ENCODE measurements at places on chromosomes 16 and 17.

DNA sequence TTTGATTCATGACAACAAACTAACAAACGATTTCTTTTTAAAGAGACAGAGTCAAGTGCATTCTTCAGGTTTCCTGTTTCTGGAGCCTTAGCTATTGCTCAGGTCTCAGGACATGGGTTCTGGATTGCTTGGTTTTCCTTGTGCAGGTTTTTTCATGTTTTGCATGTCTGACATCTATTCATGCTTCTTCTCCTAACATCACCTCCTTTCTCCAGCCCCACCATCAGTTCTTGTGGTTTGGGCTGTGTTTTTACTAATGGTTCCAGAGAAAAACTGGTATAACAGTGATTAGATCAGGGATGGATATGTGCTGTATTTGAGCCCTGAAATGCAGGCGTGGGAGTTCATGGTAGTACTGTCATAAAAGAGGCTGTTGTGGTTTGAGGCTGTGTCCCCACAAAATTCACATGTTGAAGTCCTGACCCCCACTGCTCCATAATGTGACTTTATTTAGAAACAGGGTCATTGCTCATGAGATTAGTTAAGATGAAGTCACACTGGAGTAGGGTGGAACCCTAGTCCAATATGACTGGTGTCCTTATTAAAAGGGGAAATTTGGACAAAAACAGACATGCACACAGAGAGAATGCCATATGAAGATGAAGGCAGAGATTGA, 67.9 kb downstream of the IRX6 start:
- no peak for DNase-seq

DNA sequence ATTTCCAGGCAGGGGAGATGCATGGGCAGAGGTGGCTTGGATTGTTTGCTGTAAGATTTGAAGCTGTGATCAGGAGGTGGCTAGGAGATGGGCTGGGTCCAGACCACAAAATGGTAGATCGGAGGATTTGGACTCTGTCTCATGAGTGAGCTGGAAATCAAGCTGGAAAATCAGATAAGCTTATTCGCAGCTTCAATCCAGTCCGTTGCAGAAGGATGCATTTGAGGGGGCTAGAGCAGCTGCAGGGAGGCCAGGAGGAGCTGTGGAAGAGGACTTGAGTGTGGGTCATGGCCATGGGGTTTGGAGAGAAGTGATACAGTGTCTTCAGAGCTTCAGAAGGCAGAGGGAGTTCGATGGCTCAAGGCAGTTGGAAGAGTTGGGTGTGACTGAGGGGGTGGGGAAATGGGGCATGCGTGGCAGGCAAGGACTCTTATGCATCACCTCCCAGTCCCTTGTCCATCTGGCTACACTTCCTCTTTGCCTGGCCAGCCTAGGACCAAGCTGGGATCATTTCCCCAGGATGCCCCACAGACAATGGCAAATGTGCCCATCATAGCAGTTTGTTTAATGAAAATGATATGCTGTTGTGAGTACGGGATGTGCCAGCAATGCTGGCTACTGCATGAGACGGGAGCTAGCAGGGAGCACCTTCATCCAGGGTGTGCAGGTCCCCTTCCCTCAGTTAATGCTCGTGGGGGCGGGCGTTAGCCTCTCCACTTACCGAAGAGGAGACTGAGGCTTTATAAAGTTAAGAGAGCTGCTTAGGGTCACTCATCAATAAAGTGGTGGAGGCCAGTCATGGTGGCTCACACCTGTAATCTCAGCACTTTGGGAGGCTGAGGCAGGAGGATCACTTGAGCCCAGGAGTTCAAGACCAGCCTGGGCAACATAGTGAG, 20.6 kb downstream of the QPRT start:
- no peak for DNase-seq

DNA sequence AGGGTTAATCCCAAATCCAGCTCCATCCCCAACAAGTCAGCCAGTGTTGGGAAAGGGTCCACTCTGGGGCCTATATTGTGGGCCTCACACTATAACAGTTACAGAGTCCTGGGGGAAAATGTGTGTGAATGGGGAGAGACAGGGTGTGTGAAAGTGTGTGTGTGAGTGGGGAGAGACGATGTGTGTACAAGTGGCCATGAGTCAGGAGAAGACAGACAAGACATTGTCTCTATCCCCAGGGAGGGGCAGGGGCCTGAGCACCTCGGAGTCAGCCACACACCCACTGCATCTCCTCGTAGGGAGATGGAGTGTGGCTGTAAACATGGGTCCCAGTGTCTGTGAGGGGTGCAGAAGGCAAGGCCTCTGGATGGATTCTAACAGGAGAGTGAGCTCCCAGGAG, 2.9 kb downstream of the CRHR1 start:
- no peak for DNase-seq

DNA sequence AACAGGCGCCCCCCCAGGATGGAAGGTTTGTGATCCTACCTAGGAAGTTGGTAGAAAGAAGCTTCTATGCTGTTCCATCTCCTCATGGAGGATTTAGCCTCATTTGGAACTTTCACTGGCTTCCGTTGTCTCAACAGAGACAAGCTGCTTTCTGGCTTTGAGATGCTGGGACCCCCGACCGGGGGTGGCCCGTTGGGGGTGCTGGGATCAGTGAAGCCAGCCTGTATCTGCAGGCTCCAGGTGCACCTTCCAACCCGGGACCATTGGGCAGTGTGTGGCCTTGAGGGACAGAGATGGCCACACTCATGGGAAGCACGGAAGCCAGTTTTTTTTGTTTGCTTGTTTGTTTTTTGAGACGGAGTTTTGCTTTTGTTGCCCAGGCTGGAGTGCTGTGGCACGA, 15.4 kb downstream of the CIBAR2 start:
- DNase-seq = no peak

DNA sequence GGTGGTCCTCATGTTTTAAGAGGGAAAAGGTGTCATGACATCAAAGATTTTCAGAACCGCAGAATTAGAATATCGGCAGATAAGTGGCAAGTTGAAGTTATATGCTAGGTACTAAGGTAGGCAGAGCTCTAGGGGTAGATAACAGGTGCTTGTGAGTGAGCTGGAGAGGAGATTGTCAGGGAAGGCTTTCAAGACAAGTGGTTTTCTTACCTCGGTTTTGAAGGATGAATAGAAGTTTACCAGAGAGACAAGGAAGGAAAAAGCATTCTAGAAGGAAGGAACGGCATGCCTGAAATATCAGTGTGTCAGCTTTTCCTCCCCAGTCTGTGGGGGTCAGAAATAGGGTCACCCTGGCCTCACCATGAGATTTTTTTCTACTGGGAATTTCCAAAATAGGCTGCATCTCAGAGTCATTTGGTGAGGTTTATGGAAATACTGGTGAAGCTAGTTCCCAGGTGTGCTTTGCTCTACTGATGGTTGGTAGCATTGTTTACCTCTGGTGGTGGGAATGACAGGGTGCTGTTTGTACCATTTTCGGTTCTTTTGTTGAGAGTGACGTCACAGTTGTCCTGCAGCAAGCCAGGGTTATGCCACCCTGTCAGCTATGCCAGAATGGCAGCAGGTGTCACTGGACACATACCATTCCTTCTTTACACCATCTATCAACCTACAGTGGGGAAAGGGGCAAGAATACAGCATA, 112.5 kb downstream of the MSI2 start:
- no peak for DNase-seq

- no peak for DNase-seq
These were observed 76.7 kb downstream of the RNF213 start for GRCh38 chr17:80337195-80337895.

DNA sequence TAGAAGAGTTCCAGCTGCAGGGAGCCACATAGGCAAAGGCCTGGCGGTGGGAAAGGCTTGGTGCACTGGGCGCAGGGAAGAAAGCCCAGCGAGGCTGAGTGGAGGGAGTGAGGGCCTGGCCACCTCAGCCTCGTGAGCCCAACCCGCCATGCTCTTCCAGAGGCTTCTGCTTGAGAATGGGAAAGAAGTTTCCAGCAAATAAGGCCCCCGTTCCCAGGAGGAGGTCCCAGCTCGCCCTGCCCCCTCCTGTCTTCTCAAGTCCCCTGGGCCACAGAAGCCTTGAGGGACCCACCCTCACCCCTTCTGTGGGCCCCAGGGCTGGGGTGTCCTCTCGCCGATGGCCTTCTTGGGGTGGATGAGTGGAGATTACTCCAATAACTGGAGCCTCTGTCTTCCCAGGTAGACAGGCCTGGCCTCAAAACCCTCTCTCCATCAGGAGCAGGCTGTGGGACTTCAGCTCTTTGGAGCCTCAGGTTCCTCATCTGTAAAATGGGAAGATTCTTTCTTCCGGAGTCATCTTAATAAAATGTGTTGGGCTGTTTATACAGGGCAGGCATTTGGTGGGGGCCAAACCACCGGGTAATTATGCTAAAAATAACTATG, 933 bp upstream of the SNN start:
- DNase-seq = no peak

DNA sequence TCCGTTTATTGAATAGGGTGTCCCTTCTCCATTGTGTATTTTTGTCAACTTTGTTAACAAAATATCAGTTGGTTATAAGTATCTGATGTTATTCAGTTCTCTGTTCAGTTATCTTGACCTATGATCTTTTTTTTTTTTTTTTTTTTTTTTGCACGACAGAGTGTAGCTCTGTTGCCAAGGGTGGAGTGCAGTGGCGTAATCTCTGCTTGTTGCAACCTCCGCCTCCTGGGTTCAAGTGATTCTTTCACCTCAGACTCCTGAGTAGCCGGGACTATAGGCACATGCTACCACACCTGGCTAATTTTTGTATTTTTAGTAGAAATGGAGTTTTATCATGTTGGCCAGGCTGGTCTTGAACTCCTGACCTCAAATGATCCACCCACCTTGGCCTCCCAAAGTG, 215.8 kb downstream of the BCAS3 start:
- no peak for DNase-seq

DNA sequence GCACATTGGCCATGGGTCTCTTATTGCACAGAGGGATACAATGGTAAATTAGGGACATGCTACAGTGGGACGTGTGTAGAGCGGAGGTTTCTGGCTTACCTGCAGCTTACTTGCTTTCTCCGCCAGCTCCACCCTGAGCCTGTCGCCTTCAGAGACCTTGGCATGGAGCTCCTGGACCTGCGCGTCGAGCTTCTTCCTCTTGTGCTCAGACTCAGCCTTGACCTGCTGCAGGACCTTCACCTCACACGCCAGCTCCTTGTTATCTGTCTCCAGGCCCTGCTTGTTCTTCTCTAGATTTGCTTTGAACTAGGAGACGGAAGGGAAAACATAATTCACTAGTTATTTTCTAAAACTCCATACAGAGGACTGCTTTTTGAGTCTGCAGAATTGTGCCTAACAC, 63.5 kb downstream of the NDEL1 start:
- no peak for DNase-seq

DNA sequence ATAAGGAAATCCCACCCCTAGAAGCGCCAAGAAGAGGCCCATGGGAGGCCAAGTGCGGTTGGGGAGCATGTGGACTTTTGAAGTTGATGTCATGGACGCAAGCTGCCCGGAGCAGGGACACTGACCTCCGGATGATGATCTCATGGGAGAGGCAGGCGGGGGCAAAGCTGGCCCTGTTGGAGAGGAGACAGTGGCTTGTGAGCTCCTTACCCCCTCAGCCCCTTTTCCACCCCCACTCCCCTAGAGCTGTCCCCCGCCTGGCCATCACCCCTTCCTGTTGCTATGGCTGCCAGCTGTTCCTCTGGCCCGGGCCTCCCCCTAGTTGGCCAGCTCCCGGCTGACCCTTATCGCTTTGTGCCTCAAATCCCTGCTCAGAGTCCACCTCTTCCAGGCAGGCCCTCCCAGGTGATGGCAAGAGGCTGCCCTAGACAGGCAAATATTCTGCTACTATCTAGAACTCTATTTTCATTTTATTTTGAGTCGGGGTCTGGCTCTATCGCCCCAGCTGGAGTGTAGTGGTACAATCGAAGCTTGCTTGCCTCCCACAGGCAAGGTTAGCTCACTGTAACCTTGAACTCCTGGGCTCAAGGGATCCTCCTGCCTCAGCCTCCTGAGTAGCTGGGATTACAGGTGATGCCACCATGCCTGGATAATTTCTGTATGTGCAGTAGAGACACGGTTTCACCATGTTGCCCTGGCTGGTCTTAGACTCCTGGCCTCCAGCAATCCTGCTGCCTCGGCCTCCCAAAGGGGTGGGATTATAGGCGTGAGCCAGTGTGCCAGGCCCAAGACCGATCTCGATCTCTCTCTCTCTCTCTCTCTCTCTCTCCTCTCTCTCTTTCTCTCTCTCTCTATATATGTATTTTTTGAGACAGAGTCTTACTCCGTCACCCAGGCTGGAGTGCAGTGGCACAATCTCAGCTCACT, 6.6 kb downstream of the NOTUM start:
- DNase-seq = no peak

DNA sequence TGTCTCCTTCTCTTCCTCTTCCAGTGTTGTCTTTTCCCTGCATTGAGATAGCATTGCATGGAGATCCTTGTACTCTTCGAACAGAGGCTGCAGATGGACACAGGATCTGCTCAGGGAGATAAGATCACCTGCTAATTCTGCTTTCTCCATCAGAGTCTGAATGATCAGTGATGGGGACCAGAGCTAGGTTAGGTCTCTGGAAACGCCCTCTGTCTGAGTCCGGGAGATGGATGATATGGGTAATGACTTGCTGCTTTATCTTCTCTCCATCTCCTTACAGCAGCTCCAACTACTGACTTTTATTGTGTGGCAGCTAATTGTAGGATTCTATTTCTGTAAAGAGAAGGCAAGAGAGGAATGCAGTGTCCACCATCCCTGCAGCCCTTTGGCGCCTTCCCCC, 435.6 kb downstream of the WWOX start:
- no peak for DNase-seq

DNA sequence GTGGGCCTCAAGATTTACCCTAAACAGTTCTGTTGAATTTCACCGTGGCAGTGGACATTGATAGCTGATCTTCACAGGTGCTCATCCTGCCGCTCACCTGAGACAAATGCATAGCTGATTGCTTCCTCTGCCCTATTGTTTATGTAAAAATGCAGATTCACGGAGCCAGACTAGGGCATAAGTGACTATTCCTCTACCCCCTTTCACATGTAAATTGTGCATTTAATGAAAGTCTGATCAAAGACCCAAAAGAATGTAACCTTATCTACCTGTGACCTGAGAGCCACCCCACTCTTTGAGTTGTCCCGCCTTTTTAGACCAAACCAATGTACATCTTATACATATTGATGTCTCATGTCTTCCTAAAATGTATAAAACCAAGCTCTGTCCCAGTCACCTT, 312.4 kb upstream of the CDH5 start:
- DNase-seq = no peak

DNA sequence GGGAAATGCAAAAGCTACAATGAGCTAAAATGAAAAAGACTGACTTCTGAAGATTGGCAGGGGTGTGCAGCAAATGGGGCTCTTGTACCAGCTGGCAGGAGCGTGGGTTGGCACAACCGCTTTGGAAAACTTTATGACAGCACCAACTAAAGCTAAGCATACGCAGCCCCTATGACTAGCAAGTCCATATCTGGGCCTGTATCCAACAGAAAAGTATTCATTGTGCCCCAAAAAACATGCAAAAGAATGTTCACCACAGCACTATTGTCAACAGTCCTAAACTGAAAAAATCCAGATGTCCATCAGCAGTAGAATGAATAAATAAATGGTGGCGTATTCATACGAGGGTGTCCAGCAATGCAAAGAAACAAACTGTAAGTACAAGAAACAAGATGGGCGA, 22.6 kb upstream of the ITGA3 start:
- no peak for DNase-seq

DNA sequence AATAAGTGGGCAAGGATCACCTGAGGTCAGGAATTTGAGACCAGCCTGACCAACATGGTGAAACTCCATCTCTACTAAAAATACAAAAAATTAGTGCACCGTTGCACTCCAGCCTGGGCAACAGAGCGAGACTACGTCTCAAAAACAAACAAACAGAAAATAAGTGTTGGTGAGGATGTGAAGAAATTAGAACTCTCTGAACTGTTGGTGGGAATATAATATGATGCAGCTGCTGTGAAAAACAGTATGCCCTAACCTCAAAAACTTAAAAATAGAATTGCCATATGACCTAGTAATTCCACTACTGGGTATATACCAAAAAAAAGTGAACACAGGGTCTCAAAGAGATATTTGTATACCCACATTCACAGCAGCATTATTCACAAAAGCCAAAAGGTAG, 26.1 kb downstream of the GLG1 start:
- DNase-seq = no peak
